Foreskin fibroblast (primary cell): ENCODE measurements at places on chromosomes 6 and 20.

- peak; percentile 29 for DNase-seq
Observed at GRCh38 chr6:138844192-138844591, 48.3 kb downstream of the ECT2L start.

DNA sequence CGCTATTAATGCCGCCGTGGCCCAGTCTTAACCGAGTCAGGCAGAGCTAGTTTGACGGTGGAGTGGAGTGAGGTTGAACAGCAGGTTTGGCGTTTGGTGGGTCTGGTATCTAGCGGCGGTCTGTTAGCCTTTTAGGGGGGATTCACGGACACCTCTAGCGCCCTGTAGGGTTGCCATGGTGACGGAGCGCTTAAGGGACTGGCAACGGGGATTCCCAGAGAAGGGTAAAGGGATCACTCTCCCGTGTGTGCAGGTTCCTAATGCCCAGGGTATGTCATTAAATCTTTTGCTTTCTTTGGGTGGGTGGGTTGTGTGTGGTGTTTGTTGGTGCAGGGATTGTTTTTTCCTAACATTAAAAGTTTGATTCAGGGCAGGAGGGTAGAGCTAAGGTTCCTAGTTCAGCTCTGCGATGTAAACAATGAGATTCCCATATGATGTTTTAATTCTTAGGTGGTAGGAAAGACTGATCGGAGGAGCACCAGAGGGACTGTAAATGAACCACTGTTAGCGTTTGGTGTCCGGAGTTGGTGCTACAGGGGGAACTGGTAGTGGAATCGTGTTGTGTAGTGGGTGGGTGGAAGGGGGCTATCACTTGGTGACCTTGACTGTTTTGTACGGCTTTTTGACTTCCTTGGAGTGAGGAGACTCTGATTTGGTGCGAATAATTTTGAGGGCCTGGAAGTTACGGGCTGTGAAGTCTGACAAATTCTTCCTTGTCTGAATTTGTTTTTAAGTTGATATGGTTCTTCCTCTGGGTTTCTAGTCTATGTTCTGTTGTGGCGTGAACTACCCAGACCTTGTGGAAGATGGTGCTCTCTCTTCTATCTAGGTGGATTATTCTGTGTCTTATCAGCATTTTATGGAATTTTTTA lies 5.0 kb downstream of the BRD2 start:
- no peak for DNase-seq

GRCh38 chr6:4967301-4968030 lies 36.4 kb downstream of the RPP40 start:
- DNase-seq, result no peak

- DNase-seq, result no peak
Observed at GRCh38 chr20:56925082-56925830, 296.1 kb downstream of the TFAP2C start.

DNA sequence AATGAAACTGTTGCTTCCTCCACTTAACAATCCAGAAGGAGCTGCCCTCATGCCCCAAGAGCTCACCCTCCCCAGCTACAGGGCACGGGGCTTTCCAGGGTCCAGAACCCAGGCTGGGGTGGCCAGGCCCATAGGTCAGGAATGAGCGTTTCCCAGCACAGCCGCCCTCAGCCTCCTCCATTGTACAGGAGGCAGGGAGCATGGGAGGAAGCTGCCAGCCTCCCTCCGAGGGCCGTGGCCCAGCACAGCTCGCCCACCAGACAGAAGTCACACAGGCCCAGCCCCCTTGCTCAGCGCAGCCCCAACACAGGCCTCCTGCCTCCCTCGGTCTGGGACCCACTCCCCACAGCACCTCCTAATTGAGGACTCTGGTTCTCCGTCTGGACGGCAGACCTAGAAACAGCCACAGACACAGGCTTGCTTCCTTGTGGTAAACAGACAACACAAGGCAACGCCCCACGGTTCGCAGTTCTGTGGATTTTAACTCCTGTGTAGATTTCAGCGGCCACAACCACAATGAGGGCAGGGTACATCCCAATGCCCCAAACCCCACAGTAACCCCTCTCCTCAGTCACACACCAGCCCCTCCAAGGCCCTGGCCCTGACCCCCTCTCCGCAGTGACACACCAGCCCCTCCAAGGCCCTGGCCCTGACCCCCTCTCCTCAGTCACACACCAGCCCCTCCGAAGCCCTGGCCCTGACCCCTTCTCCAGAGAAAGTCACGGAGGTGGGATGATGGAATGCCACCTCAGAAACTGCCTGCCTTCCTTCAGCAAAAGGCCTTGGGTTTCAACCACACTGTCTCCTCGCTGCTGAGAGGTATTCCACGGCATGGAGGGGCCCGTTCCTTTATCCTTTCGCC lies 173.5 kb downstream of the DLL1 start:
- DNase-seq, result no peak

DNA sequence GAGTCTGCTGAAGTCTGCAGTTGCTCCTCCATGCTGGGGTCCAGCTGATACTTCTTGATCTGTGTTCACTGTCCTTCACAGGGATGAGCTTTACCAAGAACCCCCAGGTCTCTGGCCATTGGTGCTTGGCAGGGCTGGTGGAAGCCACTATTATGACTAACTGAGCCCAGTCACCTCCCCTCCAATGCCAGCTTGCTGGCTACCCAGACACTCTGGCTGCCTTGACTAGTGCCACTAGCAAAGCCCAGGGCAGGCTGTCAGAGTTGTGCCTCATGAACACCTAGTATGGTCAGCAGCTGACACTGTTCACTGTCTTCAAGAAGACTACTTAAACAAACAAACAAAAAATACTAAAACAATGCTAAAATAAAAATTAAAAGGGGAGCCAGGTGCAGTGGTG lies 8.8 kb downstream of the ASIP start:
- DNase-seq, result no peak

DNA sequence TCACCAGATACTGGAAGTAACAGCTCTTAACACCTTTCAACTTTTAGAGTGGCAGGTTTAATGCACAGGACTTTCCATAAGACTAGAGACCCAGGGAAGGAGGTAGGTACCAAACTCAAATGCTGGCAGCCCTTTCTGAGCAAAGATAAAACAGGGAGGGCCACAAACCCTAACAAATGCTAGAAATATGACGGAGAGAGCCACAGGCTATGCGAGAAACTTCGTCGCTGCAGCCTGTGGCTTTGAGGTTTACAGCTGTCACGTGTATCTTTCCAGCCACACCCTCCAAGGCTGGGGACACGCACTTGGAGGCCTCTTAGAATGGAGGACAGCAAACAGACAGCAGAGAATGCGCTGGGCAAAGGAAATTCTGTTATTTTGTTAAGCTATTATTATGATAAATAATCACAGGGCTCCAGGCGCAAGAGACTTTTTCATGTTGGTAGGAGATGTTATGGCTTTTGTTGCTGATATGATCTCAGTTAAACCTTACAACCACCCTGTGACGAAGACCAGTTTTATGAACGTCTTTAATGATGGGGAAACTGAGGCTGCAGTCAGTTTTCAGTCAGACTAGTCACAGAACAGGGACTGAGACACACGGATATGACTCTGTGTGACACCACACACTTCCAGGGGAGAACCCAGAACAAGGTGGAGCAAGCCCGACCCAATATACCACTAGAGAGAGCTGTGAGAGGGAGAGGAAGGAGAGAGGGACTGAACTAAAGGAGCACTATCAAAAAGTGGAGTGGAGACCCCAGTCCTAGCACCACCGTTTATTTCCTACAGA lies 2.0 kb downstream of the TRAM2 start:
- peak; percentile 78 for DNase-seq

- DNase-seq, result peak; percentile 24
Observed at GRCh38 chr6:159608961-159609651, 83.9 kb downstream of the SOD2 start.

DNA sequence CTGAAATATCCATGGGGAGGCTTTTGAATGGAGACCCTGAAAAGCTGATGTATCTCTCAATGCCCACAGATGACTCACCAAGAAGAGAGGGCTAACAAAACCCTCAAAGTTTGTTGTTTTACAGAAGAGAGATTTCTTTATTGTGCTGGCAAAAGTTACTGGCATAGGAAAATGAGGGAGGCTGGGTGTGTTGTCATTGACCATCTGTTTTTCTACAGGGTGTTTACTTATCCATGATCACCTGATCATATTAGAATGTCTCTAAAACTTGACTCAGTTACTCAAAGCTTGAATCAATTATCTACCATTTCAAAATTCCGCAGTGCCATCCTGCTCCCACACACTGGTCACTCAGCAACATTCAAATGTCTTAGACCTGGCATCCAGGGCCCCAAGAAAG lies 9.8 kb downstream of the NCOA6 start:
- peak; percentile 40 for DNase-seq

DNA sequence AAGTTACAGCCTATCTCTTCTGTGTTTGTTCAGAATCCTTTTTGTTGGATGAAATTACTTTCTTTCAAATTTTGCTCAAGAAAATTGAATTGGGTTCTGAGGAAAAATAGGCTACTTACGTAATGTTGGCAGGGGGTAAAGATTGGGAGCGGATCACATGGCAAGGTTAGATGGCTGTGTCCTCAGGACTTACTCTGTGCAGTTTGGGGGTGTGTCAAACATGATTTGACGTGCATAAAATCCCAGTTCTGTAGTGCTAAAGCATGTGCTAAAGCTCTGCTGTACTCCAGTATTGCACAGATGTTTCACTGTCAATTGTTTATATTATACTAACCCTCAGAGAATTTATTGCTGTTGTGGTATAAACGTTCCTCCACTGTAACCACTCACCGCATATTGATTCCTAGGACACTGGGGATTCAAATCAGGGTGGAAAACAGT lies 2.6 kb downstream of the NT5E start:
- DNase-seq, result peak; percentile 80

DNA sequence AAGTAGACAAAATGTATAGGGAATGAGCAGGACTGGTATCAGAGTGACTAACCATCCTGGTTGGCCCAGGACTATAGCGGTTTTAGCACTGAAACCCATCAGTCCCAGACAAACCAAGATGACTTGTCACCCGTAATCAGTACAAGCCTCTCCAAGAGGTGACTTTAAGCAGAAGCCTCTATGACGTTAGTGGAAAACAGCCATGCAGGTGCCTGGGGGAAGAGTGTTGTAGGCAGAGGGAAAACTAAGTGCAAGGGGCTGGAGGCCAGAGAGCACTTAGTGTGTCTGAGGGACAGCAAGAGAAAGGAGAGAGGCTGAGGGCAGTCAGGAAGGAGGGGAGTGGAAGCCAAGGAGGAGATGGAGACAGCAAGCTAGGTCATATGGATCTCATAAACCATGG lies 2.1 kb downstream of the SGK2 start:
- DNase-seq, result no peak

- no peak for DNase-seq
Observed at GRCh38 chr6:84166395-84166794, 61.0 kb downstream of the CEP162 start.

DNA sequence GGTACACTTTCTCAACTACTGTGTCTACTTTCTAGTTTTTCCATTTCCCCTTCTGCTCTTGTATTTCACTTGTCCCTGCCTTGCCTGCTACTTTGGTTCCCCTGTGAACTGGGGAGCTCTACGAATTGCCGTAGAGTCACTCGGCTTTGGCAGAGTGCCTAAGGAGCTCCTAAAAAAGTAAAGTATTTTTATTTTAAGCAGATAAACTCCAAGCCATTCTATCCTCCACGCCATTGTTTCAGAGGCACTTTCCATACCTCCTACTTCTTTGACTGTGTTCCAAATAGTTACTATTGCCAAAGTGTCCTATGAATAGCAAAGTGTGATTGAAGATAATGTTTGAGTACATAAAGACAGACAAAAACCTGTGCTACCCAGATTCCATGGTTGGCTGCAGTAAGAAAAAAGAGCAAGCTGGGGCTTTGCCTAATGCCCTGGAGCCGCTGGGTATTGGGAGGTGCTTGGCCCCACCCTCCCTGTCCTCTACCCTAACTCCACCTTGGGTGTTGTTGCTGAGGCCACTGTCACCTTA lies 5.1 kb upstream of the MBOAT1 start:
- no peak for DNase-seq

GRCh38 chr6:140485740-140486449 lies 1111.4 kb upstream of the CITED2 start:
- peak; percentile 92 for DNase-seq

- DNase-seq, result no peak
Observed at GRCh38 chr6:105791179-105791578, 295.0 kb upstream of the PRDM1 start.

DNA sequence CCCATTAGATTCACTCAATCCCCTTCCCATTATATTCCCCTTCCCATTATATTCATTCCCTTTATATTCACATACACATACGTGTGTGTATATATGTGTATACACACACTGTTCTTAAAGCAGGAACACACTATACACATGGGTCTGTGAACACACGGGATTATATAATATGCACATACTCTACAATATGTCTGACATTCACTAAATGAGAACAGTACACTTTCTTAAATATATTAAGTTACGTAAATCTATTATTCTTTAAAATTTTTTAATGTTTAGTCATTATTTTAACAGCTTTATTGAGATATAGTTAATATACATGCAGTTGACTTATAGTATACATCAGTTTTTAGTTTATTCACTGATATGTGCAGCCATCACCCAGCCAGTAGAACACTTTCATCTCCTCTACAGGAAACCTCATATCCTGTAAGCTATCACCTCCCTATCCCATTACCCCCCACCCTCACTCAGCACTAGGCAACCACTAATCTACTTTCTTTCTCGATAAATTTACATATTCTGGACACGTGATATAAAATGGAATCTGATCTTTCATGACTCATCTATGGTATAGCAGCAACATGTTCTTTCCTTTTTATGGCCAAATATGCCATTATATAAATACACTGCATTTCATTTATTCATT lies 13.9 kb upstream of the SUMO4 start:
- DNase-seq, result no peak

- DNase-seq, result no peak
Observed at GRCh38 chr6:109295109-109295773, 87.0 kb downstream of the CD164 start.

DNA sequence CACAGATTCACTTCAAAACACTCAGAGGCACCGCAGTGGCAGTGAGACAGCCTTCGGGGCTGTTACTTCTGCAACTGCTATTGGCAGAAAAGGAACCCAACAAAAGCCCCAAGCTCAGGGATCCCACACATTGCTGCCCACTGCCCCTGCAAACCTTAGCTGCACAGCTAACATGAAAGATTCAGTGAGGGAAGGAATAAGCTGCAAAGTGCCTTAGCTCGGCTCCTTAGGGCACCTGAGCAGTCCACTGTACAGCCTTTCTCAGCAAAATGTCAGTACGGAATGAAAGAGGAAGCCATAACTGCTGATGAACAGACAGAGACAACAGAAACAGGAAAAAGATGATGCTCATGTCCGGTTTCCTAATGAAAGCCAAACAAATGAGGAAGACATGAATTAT lies 179.7 kb upstream of the SHLD1 start:
- DNase-seq, result no peak

GRCh38 chr6:45514454-45515230 lies 136.9 kb upstream of the SUPT3H start:
- peak; percentile 22 for DNase-seq

DNA sequence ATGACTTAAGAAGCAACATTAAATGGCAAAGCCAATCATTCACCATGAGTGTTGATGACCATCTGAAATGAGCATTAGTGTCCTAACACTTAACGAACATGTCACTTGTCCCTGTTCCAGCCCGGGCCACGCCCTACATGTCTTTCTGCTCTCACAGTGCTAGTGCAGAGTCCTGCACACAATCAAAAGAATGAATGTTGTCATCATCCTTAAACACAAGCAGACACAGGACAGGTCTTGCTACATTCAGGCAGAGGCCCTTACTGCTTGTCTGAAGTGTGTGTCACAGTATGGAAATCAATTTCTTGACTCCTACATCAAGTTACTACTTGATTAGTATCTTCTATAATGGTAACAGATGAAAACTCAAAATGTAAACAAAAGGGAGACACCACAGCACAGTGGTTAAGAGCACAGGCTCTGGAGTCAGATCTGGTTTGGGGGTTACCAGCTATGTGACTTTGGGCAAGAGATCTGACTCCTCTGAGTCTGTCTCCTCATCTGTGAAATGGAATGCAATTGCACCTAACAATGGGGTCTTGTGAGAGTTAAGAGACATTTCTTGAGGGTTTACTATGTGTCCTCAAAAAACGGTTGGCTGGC lies 17.4 kb downstream of the UBE2V1 start:
- DNase-seq, result no peak
